ENCODE measurements at places on chromosomes 7 and 10.

DNA sequence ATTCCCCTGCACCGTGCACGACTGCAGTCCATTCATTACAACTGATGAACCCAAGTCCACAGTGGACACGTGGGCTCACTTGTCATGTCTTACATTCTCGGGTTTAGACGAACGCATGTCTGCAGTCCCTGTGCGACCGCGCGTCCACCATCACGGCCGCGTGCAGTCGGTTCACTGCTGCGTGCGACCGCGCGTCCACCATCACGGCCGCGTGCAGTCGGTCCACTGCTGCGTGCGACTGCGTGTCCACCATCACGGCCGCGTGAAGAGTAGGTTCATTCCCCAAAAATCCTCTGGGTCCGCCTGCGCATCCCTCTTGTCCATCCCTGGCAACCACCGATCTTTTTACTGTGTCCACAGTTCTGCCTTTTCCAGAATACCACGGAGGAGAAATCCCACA lies 100.5 kb downstream of the MAD1L1 start:
- DNase-seq = no peak

DNA sequence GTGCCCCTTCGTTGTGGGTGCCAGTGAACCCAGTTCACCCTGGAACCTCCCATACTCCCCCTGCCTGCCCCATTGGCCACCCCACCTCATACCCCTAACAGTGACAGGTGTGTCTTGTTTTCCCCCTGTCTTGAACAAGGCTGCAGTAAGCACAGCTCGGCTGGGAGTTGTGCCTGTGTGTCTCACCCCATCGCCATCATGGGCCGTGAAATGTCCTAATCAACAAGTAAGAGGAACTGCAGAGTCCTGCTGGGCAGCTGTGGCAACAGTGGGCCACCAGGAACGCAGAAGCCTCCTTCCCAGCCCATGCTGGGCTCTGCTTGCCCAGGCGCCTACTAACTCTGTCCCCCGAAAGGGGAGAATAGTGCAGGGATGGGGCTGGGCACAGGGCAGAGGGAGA lies 91.6 kb downstream of the C10orf105 start:
- no peak for DNase-seq

DNA sequence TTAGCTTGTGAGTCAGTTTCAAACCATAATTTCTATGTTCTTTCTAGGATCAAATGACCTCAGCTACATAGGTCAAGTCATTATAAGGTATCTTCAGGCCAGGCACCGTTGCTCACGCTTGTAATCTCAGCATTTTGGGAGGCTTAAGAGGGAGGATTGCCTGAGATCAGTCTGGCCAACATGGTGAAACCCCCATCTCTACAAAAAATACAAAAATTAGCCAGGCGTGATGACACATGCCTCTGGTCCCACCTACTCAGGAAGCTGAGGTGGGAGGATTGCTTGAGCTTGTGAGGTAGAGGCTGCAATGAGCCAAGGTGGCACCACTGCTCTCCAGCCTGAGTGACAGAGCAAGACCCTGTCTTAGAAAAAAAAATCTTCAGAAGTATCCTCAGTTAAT lies 362.3 kb downstream of the GATA3 start:
- DNase-seq = no peak

DNA sequence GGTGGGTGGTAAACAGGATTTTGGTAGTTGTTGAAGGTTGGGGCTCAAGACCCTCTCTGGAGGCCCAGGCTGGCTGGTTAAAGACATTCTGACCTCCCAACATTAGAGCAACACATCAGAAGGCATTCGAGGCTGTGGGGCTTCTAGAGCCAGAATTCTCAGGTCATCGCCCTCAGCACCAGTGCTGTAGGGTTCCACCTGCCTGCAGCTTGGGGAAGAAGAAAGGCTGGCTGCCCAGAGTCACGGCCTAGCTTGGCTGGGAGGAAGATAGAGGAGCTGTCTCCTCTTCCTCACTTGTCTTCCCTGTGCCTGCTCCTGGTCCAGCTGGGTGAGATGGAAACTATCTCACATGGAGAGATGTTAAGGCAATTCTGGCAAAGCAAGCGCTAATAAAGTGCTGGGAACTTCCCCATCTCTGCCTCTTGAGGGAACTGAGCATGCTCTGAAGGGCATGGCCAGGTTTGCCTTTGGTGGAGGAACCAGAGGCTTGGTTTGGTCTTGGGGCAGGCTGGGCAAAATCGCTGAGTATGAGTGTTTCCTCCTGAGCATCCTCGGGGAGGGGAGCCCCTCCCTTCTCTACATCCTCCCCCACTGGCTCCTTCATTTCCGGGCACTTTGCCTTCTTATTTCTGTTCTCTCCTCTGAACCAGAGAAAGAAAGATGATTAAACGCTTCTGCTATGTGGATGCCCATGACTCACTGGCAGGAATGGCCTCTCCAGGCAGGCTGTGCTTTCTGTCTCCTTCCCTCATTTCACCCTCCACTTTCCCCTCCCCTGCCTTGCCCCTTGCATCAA lies 509.0 kb upstream of the PODXL start:
- no peak for DNase-seq

DNA sequence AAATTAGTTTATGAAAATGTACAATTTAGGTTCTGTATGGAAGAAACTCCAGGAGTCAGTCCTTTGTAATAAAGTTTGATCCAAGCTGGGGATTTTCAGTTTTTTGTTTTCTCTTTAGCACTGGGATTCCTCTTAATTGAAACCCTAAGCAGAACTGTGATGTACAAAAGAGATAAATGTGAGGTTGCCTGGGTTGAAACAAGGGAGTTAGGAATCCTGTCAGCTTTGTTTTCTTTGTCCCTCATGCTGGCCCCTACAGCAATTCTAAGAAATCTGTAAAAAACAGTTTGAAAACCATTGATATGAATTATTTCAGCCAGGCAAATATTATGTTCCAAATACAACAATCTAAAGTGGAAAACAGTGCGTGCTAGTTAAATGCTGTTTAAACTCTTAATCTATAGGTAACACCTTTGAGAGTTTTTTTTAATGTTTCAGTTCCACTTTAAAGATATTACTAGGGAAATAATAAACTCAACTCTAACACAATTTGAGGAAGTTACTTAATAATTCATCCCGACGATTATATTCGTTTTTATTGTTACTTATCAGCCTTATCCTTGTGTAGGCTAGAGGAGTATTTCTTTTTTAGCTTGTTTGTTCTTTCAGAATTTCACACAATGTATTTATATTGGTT lies 65.3 kb downstream of the SGCE start:
- DNase-seq = no peak

DNA sequence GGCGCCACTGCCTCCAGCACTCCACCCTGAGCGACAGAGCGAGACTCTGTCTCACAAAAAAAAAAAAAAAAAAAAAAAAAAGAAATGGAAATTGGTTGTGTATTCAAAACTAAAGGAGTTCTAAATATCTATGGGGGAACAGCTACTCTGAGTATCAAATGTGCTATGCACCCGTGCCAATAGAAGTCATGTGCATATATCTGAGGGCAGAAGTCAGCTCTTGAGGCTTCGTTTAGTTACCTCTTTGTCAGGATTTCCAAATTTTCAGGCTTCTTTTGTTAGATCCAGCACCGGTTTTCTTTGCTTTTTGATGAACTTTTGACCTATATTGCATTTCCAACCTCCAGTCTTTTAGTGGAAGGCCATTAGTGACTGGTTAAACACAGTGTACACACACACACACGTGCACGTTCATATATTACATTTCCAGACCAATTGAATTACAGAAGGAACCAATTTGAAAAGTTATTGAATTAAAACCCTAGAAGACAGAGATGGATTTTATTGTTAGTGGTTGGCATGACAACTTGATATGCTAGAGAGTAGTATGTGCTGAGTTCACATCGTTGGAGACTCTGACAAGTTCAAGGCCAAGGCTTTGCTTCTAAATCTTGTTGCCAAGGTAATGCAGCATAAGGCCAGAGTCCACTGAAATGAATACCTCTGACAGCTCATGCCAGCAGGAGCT lies 33.1 kb upstream of the ADD3 start:
- DNase-seq = no peak

DNA sequence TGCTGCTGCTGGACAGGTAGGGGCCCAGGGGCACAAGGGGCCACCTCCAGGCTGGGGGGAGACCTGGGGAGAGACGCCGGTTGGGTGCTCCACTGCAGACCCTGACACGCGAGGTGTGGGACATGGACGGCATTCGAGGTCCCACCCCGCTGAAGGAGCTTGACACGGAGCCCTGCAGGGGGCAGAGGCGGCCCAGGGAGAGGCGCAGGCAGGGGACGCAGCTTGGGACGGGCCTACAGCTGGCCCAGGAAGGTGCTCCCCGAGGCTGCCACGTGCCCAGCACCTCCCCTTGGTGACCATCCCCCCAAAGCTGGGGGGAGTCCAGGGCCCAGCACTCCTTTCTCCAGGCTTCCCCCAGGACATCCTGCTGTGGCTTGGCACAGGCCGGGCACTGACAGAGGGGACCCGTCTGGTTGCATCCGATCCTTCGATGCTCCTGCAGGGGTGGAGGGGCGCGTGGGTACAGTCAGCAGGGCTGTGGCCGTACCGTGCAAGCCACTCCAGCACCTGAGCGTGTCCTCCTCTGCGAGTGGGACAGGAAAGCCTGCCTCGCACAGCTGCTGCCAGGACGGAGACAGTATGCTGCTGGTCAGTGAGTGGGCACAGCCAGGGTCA lies 174.4 kb downstream of the ELFN1 start:
- no peak for DNase-seq

DNA sequence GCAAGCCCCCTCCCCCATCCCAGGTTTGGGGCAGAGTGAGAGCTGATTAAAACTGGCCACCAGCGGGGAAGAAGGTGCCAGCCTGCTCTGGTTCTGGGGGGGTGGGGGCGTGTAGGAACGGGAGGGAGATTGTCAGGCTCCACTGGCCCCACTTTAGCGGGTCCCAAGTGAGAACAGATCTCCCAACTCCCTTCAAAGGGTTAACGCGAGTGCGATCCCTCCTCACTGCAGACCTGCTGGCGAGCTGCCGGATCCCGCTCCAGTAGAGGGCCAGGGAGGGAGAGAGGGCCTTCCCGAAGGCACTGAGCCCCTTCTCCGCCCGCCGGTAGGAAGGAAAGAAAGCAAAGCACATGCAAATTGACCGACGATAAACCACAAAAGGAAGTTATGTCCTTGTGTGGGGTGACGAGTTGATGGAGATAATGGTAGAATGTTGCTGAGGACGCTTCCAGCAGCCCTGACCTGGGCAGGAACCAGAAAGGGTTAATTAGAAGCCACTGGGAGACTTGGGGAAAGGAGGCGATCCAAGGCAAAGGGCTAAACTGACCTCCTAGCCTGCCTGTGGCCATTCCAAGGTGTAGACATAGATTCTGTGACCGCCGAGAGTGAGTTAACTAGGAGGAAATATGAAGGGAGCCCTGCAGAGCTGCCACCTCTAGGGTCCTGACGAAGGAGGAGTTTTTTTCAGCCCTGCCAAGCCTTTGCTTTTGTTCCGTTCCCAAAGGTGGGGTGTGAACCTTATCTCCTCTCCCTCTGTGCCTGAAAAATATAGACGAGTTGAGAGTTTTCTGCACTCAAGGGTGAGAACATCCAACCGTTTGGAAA lies 1.5 kb downstream of the NRG3 start:
- no peak for DNase-seq

- DNase-seq = peak; percentile 71
Observed at GRCh38 chr7:131688738-131689661, 132.6 kb upstream of the PODXL start.

DNA sequence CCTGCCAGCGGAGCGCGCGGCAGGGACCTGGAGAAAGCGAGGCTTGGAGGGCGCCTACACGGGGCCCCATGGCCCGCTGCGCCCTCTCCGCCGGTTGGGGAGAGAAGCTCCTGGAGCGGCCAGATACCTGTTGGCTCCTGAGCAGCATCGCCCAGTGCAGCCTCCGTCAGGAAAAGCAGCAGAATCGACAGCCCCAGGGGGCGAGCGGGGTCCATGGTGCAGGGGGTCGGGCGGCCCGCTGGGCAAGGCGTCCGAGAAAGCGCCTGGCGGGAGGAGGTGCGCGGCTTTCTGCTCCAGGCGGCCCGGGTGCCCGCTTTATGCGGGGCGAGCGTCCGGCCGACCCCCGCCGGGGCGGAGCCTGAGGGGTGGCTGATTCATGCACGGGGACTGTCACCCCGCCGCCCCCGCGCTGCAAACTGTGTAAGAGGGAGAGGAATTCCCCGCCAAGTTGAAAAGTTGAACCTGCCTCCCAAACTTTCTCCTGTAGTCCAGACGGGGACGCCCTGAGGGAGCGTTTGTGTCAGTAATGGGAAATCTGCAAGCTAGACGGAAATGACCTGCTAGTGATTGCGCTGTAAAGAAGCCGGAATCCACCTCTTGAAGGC lies at the start of gene TFPI2:
Gene TFPI2 (minus strand): TSS at position 290 of the 605 bp plus-strand sequence. CDS start 75 bp downstream, at position 215.
- no peak for DNase-seq

- peak; percentile 13 for DNase-seq
Observed at GRCh38 chr7:155796381-155797261, 15.6 kb downstream of the SHH start.

GRCh38 chr7:43692582-43693373 lies 36.5 kb downstream of the COA1 start:
- DNase-seq = no peak

DNA sequence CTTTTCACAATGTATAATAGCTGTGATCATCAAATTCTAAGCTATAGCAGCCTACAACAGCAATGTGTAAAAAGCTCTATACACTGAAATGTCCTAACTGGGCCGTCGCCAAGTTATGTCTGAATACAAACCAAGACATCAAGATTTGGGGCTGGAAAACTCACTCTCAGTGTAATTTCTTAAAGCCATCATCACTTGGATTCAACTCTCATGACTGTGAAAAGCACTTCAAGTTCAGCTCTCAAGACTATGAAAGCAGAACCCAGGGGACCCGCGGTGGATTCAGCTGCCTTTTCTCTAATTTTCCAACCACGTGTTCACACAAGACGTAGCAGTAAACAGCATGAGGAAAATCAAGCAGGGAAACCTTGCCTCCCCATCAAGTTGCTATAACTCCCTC lies 15.8 kb upstream of the ZNRF2 start:
- DNase-seq = no peak

DNA sequence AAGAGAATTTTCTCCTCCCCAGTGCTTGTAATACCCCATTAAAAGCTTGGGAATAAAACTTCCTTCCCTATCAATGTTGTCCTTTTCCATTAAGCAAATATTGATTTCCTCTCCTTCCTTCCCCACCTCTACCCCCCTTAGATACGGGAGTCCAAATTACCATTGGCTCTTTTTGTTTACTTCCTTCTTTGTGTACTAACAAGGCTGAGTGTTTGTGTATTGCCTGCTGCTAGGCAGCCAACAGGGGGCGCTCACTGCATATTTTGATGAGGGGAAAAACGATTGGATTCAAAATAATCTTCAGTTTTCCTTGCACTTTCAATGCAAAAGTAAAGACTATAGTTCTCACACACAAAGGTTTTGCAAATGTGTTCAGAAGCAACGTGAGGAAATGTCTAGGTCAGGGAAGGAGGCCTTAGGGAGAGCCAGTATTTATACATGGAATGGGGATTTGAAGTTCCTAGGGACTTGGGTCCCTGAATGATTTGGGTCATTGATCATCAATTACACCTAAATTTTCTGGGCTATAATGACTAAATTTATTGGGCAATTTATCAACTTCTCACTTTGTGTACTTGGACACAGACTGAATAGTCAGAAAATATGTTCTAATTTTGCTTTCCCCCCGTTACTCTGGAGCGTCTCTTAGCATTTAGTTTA lies 23.6 kb upstream of the VPS41 start:
- DNase-seq = peak; percentile 45

GRCh38 chr7:86975449-86975848 lies 84.0 kb downstream of the ELAPOR2 start:
- no peak for DNase-seq
